ENCODE measurements at places on chromosomes 11 and 22.

DNA sequence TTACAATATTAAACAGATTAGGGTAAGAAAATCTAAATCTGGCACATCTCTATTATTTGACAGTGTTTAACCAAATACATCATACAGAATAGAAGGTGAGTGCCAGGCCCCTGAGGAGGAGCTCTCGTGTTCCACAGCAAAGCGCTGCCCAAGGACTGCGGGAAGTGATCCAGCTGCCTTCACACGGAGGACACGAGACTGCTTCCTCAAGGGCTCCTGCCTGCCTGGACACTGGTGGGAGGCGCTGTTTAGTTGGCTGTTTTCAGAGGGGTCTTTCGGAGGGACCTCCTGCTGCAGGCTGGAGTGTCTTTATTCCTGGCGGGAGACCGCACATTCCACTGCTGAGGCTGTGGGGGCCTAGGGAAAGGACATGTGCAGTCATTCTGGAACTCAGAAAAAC lies 71.1 kb downstream of the NCAPD3 start:
- no peak for DNase-seq

DNA sequence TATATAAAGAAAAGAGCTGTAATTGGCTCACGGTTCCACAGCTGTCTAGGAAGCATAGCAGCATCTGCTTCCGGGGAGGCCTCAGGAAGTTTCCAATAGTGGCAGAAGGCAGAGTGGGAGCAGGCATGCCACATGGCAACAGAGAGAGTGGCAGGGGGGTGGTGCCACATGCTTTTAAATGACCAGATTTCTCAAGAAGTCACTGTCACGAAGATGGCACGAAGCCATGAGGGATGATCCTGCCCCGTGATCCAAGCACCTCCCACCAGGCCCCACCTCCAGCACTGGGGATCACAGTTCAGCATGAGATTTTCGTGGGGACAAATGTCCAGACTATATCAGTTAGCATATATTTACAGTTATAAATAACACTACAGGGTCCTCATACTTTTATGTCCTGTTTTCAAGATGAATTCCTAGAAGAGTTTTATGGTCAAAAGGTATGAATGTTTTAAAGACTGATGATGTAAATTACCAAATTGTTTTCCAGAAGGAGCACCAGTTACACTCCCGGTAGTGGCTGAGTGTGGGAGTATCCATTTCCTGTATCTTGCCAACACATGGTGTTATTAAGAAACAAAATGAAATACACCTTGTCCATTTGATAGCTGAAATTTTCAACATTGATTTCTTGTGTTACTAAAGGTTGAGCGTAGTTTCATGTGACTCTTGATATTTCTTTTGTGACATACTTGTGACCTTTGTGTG lies 19.2 kb downstream of the FAM118A start:
- DNase-seq, result no peak

GRCh38 chr11:129034001-129034400 lies 91.3 kb upstream of the TP53AIP1 start:
- no peak for DNase-seq

GRCh38 chr11:45258982-45259530 lies 27.1 kb downstream of the SYT13 start:
- no peak for DNase-seq

DNA sequence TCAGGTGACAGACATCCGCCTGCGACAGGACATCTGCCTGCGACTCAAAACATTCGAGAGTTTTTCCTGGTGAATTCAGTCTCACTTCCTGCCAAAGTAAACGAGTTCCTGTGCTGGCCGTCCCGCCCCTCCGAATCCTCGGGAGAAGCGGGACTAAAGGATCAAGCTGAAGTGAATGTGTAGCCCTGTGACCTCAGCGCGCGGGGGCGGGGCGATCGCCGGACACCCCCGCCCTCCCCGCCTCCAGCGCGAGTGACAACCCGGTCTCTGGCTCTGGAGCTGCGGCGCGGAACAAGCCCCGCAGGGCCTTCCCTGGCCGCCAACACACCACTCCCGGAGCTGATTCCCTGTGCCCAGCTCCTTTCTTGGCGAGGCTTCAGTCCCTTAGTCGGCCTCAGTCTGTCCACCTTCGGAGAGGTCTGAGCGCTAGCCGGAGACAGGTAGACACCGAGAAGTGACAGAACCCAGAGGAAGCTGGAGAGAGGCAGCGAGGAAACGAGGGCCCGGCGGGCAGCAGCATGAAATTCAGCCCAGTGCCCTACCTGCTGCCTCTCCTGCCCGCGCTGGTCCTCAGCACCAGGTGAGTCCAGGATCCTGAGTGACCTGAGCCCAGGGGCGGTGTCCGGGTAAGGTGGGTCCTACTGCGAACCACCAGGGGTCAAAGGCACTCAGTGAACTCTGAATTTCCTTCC lies 766.4 kb upstream of the LUZP2 start:
- DNase-seq, result no peak

- peak; percentile 93 for DNase-seq
Observed at GRCh38 chr11:114159802-114160632, 100.5 kb downstream of the ZBTB16 start.

- DNase-seq, result no peak
Observed at GRCh38 chr11:77230878-77231605, 70.4 kb downstream of the GDPD4 start.

DNA sequence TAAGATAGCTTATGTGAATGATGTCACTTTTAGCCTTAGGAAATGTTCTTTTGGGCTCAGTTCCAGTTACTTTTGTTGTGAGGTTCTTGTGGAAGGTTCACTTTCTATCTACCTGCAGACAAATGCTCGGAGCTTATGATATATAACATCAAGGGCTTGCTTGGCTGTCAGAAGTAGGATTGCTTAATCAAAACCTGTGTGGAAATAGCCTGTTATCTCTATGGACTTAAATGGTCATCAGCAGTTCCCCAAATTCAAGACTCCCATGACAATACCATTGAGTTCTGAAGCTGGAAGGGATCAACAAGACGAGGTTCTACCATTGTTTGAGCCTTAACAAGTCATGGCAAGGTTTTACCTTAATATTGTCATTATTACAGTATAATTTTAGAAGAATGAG lies 43.8 kb downstream of the FLI1 start:
- DNase-seq, result no peak

GRCh38 chr11:111229604-111230003 lies 15.9 kb upstream of the POU2AF2 start:
- no peak for DNase-seq

DNA sequence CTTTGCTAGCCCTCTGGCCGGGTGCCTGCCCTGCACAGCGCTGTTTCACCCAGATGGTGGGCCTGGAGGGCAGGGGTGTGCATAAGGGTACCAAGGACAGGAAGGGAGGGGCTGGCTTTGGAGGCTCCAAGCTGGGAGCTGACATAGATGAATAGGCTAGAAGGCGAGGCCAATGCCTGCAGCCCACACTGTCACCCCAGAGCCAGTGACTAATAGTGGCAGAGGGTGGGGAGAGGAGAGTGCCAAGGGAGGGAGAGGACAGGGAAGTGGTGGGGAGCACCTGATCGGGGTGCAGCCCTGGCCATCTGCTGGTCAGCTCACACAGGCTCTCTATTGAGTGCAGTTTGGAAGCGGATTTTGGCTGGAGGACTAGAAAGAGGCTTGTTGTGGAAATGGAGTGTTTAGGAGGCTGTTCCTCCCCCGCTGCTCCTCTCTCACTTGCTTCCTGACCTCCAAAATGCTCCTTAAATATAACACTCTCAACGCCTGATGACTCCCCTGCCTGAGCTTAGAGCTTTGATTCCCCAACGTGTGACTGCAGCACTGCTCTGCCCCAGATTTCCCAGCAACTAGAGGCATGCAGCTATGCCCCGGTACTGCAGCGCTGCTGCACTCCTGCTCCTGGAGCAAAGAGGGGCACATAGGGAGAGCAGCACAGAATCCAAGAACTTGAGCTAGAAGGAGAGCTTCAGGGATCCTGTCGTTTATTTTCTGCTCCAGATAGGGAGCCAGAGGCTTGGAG lies 89.2 kb downstream of the GRAMD1B start:
- DNase-seq, result no peak

DNA sequence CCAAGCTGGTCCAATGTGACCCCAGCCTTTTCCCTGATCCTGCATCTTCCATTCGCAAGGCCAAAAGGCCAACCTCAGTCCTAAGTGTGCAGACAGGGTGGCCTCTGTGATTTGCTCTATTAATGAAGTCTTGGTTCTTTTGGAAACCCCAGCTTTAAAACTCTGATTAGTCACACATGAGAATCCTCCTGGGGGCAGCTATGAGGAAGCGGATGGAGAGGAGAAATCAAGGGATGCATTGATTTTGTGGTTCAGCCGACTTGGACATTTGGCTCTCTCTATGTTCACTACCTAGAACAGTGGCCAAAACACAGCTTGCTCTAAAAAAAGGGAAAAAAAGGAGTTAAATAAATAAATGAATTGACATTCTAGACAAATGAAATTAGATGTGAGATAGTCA lies 98.6 kb upstream of the USP47 start:
- no peak for DNase-seq

DNA sequence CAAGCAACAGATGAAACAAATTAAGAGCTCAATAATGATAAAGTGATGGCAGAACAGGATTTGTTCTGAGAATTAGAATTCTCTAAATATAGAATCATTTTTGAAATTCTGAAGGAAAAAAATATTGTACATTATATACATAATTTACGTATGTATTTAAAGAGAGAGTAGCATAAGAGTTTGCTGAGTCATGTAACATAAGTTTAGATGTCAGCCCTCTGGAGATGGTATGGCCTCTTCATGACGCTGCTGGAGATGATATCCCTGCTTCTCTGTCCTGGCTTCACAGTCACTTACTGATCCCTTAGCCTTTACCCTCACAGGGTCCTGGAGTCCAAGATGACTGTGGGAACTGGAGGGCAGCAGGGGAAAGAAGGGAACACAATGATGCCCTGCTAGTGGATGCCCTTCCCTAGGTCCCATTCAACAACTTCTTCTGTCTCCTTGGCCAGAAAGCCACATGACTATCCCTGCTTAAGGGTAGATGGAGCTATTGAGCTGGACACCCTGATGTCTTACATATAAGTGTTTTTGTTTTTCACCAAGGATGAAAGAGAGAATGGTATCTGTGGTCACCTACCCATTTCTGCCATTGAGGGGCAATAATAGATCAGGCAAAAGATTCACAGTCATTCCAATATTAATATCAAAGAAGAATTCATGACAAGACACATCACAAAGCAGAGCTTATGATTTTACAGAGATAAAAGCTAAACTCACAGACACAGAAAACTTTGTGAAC lies 753.1 kb downstream of the TBC1D22A start:
- DNase-seq, result no peak

- DNase-seq, result peak; percentile 73
Observed at GRCh38 chr11:61891331-61892084, at the start of gene FADS3. FADS3 (minus strand) TSS chr11:61891545; CDS start chr11:61891381, 164 bp downstream.

DNA sequence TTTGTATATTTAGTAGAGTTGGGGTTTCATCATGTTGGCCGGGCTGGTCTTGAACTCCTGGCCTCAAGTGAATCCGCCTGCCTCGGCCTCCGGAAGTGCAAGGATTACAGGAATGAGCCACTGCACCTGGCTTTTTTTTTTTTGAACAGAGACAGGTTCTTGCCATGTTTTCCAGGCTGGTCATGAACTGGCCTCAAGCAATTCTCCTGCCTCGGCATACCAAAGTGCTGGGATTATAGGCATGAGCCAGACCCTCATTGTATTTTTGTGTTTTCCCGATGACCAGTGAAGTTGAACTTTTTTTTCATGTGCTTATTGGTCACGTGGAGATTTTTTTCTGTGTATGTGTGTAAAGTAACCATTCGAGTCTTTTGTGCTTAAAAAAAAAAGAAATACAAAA lies 48.2 kb downstream of the KIAA1671 start:
- no peak for DNase-seq

Measured in HAP-1 (cell line).